ENCODE measurements at places on chromosomes 1 and 21.

DNA sequence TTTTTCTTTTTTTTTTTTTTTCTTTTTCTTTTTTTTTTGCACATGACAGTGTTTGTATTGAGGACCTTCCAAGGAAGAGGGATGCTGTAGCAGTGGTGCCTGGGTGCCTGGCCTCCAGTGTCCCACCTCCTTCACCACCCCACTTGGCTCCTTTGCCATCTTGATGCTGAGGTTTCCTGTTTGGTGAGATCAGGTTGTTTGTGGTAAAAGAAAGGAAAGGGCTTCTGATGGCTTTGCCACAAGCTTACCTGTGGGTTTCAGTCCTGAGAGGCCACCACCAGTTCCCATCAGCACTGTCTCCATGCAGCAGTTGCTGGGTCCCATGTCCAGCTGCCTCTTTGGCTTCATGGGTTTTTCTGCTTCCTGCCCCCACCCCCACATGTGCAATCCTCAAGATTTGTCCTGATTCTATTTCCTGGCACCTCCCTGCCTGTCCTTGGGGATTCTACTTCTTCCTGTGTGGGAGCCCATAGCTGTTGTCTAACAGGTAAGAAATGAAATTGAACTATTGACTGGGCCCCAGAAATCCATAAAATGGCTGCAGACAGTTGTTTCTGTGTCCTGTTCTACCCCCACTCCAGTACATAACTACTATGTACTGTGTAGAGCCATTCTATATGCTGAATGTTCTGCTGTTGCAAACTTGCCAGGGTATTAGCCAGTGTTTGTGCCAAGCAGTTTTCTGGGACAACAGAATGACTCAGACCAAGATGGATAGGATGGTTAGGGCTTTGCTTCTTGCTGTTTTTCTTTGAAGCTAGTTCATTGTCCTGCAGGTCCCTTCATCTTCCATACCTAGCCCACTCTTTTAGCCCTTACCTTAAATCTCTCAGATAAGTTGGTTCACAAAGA lies 4.2 kb upstream of the CCDC28B start:
- DNase-seq, result no peak

GRCh38 chr1:99644279-99645004 lies 1.5 kb upstream of the PALMD start:
- DNase-seq, result no peak

DNA sequence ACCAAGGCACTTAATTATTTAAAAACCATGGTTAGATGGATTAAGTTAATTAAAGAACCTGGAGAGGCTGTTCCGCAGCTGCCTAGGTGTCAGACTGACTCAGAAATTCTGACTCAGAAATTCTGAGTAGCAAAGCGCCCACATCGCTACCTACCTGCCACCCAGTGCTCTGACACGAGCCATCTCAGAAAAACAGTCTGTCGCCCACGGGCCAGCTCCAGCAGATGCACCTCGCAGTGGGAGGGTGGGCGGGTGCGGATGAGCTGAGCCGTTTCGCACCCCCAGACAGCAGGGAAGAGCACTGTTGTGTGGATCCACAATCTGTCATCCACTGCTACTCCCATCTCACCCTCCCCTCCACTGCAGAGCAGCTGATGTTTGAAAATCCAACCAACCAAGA lies 13.5 kb downstream of the KCNK1 start:
- peak; percentile 13 for DNase-seq

DNA sequence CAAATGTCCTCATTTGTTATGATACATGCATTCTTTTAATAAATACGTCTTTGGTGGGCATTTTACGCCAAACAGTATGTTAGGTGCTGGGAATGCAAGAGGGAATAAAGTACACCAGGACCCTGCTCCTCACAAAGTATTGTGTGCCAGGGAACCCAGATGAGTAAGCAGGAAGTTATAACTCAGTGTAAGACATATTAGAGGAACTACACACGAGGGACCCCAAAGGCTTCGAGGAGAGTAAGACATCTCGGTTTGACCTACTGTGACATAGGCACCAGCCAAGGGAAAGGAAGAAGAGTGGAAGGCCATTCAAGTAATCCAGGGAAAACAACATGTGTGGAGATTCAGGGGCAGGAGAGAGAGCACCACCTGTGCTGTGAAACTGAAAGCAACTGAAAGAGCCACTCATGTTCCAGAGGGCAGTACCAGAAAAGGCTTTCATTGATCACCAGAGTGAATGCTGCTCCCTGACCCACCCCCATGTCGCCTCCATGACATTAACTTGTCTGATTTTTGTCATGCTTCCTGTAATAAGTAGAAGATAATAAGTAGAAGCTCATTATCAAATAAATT lies 542.5 kb upstream of the PKN2 start:
- DNase-seq, result no peak

- DNase-seq, result no peak
These were observed 12.6 kb downstream of the LAX1 start for GRCh38 chr1:203777596-203777995.

- DNase-seq, result peak; percentile 11
These were observed 100.0 kb upstream of the HNRNPU start for GRCh38 chr1:244964112-244964971.

GRCh38 chr1:222624214-222624613 lies 6.3 kb downstream of the MIA3 start:
- DNase-seq, result no peak

- no peak for DNase-seq
These were observed 172.0 kb downstream of the CDC7 start for GRCh38 chr1:91672601-91673161.
